ENCODE measurements at places on chromosomes 5 and 9. TPM values are rescaled to one million over a fixed set of nuclear protein-coding genes. Genes with fewer than 3 reads are reported as not detected.

DNA sequence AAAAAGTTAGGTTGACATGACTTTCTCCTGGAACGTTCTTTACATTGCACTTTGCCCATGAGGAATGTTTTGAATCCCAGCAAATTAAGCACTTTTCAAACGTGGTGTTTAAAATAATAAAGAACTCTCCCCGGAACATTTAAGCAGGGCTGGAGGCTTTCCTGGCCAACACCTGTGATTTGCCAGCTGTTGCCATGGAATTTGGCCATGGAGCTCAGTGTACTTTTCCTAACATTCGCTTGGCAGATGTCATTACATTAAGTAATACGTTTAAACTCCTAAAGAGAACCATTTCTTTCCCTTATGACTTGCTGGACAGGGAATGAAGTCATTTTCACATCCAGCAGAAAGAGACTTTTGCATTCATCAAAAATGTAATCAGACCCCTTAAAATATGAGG lies 146.1 kb downstream of the GAS1 start:
- no peak for DNase-seq

GRCh38 chr5:133240425-133241091 lies 188.7 kb downstream of the HSPA4 start:
- DNase-seq: peak; percentile 97

Gene PRELID1
- polyA plus RNA-seq: 185 TPM

GRCh38 chr5:98927242-98927988 lies 1.4 kb downstream of the CHD1 start:
- DNase-seq: peak; percentile 81

Gene ZNF483
- polyA plus RNA-seq: 3.8 TPM

DNA sequence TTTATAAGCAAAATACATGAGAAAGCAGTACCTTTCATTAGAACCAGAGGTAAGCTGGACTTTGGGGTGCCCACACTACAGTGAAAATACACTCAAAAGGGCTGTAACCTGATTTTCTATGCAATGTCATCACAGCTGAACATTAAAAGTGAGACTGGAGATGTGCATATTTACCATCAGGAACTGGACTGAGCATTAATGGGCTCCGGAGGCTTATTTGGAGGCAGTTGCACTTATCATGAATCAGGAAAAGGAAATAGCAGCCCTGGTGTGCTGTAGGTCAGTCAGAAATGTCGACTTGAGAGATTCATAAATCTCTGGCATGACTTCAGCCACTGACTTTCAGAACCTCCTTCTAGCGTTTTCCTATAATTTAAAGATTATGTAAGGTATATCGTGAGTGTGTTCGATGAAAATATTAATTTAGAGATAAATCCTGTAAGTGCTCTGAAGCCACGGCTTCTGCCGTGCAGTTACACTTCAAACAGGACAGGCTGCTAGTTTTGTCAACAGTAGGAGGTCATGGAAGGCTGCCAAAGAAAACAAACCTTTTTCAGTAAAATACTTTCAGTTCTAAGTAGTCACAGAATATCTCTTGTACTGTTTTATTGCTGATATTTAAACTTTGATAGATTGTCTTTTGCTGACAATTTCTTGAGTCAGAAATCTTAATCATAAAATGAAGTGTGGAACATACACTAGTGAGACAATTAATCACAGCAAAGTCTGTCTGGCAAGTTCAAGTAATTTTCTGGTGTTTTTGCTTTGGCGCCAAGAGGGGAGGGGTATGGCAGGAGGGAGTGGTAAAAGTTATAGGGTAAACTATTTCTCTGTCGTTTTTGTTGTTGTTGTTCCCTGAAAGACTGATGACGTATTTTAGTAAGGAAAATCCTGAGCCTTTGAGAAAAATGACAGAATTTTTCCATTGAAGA lies 939.7 kb downstream of the NR2F1-AS1 start:
- peak; percentile 80 for DNase-seq

- DNase-seq: peak; percentile 17
Observed at GRCh38 chr5:125526966-125527365, 780.5 kb upstream of the ZNF608 start.

- DNase-seq: no peak
Observed at GRCh38 chr9:133370685-133371084, 5.2 kb downstream of the SURF4 start.

DNA sequence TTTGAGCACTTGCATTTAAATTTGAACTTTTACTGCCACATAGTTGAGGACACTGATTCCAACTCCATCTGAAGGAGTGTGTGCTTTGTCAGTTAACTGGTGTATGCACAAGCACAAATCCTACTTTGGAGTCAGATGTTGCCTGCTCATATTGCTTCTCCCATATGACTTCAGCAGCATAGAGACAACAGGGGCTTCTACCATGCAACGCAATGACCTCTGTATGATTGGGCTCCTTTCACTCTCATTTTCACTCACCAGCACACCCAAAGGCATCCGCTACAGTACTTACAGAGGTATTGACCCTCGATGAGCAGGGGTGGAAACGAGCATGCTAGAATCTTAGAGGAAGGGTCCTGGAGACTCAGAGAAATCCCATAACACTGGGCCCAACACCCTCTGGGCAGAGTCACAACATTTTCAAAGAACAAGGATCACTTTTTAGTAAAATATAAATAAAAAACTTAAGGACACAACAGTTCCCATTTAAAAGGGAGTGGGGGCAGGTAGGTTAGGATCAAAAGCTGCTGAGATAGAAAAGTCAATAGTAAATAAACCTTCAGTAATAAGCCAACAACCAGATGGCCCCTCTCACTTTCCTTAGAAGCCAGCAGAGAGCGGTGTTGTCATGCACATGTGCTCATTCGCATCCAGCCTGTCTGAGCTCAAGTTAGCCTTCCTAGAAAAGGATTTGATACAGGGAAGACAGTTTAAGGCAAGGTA lies 203.8 kb downstream of the SNCAIP start:
- peak; percentile 90 for DNase-seq

Gene GRIA1
- 1.6 TPM for polyA plus RNA-seq

DNA sequence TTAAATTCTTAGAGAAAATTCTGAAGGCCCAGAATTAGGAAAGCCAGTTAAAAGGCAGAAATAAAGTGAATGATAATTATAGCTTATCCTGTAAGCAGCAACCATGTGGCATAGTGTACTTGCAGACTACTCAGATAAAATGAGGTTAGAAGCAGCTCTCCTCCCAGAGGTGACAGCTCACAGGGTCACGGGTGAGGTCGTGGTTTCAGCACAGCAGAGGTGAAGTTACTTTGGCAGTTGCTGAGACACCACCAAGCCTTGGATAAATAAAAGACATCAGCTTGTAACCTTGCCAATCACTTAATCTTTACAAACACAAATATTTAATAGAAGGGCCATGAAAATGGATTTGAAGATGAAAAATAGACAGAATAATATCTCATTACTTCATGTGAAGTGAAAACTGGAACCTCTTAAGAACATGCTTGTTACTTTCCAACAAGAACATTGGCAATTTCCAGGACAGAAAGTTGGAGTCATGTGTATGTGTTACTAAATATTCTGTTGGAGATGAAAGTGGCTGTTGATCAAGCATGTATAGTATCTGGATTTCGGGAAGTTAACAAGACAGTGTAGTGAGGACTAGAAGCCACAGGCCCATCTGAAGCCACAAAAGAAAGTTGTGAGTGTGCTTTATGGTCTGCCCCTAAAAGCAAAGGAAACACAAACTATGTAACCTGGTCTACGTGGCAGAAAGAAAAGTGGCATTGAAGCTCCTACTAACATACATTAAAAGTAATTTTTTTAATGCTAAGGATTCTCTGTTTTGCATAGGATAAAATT lies 134.4 kb downstream of the ERCC6L2 start:
- no peak for DNase-seq

GRCh38 chr5:137209232-137209809 lies 289.8 kb downstream of the SPOCK1 start:
- no peak for DNase-seq

DNA sequence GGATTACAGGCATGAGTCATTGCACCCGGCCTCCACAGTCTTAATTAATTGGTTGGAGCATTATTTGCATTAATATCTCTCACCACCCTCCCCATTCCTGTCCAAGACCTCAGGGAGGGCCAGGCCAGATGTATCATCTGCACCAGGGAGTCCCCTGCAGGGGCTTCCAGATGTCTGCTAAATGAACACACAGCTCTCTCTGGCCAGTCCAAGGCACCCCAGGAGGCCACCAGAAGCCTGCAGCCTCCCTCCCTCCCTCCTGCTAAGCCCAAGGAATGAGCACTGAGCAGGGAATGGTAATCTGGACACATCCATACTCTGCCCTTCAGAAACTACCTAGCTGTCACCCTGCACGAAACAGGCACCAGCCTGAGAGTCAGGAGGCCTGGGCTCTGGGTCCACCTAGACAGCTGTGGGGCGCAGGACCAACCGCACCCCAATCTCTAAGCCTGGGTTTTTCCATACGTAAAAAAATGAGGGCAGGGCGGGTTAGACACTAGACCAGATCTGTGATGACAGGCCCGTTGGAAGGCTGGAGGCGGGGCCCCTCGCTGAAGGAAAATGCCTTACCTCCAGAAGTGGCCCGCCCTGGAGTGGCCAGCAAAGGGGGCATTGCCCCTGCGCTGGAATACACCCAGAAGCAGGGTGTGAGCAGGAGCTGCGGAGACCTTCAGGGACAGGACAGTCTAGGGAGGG lies 8.3 kb downstream of the CIZ1 start:
- DNase-seq: no peak

GRCh38 chr9:24090566-24090965 lies 264.5 kb upstream of the ELAVL2 start:
- no peak for DNase-seq

Gene PCDHGA6
- polyA plus RNA-seq: not detected

GRCh38 chr9:129757045-129757444 lies 4.2 kb upstream of the PTGES start:
- no peak for DNase-seq

GRCh38 chr5:160054047-160054446 lies 45.1 kb downstream of the TTC1 start:
- no peak for DNase-seq

DNA sequence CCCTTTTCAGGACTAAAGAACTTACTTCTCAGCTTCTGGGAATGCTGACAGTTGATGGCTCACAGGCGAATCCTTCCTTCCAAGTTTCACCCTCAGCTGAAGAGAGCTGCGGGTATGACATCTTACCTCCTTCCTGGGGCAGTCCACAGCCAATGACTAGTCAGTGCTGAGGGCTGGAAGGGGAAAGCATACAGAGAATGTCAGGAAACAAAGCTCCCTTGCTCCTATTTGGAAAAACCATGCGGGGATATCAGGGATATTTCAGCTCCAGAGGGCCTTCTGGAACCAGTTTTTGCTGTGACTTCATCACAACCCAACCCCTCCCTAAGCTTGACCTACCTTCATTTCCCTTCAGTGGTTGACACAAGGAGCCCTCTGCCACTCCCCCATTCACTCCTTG lies 15.7 kb downstream of the FTMT start:
- DNase-seq: no peak

DNA sequence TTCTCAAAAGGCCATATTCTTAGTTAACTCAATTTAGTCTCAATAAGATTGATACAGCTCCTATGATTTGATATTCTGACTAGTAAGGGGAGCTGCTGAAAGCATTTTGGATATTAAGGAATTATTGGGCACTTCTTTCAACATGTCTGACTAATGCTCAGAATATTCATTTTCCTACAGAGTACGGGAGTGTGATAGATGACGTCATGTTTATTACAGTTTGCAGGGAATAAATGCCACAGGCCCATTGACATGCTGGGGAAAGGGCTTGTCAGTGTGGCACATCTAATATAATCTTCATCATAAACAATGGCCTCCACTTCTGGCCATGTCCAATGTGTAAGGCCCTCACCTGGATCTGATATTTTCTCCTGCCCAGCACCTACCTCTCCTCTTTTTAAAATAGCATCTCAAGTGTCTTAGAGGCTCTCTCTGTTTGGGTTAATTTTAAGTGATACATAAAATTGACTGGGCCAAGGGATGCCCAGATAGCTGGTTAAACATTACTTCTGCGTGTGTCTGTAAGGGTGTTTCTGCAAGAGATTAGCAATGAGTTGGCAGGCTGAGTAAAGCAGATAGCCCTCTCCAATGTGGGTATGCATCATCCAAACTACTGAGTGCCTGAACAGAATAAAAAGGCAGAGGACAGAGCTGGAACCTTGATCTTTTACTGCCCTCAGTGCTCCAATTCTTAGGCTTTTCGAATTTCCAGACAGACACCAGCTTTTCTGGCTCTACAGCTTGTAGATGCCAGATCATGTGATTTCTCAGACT lies 99.3 kb downstream of the SLC24A2 start:
- DNase-seq: no peak

- no peak for DNase-seq
Observed at GRCh38 chr5:72842816-72843215, 26.4 kb downstream of the TNPO1 start.

DNA sequence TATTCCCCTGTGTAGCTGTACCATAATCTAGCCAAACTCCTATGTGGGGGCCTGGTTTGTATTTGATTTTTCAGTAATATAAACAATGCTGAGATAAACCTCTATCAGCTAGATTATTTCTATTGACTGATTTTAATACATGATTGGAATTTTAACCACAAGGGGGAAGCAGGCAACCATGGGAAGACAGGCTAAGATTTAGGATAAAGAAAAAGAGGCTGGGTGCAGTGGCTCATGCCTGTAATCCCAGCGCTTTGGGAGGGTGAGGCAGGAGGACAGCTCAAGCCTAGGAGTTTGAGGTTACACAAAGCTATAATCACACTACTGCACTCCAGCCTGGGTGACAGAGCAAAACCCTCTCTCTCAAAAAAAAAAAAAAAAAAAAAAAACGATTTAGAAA lies 18.1 kb upstream of the GPX3 start:
- DNase-seq: peak; percentile 40

DNA sequence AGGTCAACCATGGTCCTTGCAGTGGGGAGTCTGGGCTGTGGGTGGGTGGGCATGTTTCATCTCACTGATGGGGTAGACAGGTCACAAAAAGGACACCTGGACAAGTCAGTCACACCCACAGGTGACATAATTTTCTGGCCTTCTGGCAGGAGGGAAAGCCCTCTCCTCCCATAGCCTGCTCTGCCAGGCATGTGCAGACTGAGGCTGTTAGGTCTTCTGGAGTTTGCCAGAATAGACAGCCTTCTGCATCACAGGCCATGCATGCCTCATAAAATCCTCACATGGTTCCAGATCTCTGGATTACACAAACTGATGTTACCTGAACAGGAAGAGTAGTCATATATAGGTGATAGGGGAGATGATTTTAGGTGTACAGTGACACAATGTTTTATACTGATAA lies 49.1 kb downstream of the ARHGAP26 start:
- DNase-seq: no peak

GRCh38 chr9:101326501-101326900 lies 58.3 kb downstream of the BAAT start:
- no peak for DNase-seq

DNA sequence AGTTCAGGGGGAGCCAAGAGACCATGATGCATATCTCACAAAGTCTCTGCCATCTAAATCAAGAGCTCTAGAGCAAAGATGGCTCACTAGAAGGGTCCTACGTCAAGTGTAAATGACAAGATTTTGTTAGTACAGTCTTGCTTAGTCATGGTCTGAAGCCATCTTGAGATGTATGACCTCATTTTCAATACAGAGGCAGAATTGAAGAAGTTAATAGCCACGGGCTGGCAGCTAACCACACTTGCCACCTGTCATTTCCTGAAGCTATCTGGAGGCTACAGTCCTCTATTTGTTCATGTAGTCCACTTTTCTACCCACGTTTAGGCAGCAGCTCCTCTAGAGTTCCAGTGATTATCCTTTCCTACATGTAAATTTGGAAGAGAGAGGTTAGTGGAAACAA lies 231.7 kb upstream of the CDH12 start:
- no peak for DNase-seq

GRCh38 chr5:74576941-74577456 lies 63.5 kb downstream of the ENC1 start:
- peak; percentile 63 for DNase-seq
